Uterus (tissue), 4 donors: ENCODE measurements at places on chromosomes 1 and 21. TPM values are rescaled to one million over a fixed set of nuclear protein-coding genes. Genes with fewer than 3 reads are reported as not detected.

The TPTE gene
- not detected for total RNA-seq

GRCh38 chr1:202247837-202248795 lies 54.5 kb downstream of the LGR6 start:
- DNase-seq: no peak

The KCNN3 gene
- total RNA-seq: 35.5 TPM

GRCh38 chr1:246427611-246428010 lies 79.5 kb downstream of the SMYD3 start:
- no peak for DNase-seq

The AVPR1B gene
- total RNA-seq: 0.62 TPM

The GPR37L1 gene
- 0.21 TPM for total RNA-seq

The KRTAP7-1 gene
- total RNA-seq: not detected

The CELA2A gene
- total RNA-seq: not detected

DNA sequence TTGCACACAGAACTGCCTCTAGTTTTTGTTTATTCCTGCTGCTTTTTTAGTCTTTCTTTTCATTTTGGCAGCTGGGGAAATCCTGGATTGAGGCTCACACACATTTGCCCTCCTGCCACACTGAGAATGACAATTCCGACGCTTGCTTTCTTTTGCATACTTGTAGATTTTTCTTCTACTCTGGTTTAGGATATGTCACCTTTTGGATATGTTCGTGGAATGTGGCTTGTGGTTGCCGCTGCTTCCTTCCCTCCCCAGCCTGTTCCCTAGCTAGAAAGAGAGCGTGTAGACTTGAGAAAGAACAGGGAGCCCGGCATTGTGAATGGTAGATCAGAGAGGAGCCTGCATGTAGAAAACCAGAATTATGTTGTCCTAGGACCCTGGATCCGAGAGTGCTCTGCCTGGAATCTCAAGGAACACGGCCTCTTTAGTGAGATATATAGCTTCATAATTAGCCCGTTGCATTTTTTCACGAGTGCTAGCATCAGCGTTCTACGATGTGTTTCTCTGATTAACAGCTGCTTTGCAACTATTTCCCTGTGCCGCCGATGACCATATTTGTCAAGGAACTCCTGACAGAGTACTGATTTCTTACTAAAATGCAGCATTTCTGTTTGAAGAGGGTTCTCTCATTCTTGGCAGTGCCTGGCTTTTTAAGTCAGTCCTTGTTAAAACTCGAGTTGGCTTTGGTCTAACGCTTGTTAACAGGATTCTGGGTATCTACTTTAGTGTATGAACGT lies 56.2 kb downstream of the PEX14 start:
- no peak for DNase-seq
